T-helper 9 cell (primary cell): ENCODE measurements at places on chromosomes 4 and X.

DNA sequence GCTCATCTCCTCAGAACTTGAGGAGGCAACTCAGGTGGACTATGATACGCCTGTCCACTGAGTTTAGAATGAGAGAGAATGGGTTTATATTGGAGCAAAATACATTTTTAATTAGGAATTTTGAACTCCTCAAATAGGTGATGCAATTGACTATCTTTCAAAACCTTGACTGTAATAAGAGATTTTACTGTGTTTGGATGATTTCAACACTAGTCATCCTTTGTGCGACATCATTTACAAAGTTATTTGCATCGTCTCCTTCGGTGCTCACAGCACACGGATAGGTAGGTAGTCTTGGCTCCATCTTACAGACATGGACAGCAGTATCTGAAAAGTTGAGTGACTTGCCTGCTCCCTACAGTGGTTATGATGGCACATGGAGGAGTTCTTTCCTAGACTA is 67.0 kb downstream of the AASDH start:
- no peak for DNase-seq

DNA sequence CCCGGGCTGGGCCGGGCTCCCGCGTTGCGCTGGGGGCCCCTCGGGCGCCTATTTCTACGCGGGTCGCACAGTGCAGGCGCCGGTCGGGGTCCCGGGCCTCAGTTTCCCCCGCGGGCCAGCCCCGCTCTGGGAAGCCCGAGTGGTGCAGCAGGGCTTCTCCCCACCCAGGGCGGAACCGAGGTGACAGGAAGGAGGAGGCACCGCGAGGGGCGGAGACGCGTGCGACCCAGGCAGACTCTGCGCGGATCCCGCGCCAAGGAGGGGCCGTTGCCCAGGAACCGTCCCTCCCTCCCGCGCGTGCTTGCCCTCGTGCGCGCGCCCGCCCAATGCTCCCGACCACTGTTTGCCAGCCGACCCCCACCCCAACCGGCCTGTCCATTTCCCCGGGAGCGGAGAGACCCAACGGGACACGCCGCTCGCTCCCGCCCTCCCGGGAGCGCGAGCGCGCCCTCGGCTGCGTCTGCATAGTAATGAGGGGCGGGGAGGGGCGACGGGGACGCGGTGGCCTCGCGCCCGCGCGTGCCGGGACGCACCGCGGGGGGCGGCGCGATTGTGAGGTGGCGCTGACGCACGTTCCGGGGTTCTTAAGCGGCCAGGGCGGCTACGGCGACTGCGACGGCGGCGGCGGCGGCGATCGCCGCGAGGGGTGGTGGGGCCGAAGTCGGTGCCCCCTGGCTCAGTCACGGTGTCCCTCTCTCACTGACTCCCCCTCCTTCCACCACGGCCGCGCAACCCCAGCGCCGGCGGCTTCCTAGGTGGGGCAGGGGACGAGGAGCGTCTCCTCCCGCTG is at the start of gene CPEB2:
TSS of gene CPEB2 (plus strand) at position 613 of the 790 bp plus-strand sequence. CDS start 193 bp downstream, outside the sequence.
- DNase-seq: peak; percentile 86

GRCh38 chr4:125091101-125091500 is 223.7 kb upstream of the FAT4 start:
- DNase-seq: no peak

GRCh38 chr4:70426789-70427188 is 29.0 kb downstream of the OPRPN start:
- DNase-seq: no peak

DNA sequence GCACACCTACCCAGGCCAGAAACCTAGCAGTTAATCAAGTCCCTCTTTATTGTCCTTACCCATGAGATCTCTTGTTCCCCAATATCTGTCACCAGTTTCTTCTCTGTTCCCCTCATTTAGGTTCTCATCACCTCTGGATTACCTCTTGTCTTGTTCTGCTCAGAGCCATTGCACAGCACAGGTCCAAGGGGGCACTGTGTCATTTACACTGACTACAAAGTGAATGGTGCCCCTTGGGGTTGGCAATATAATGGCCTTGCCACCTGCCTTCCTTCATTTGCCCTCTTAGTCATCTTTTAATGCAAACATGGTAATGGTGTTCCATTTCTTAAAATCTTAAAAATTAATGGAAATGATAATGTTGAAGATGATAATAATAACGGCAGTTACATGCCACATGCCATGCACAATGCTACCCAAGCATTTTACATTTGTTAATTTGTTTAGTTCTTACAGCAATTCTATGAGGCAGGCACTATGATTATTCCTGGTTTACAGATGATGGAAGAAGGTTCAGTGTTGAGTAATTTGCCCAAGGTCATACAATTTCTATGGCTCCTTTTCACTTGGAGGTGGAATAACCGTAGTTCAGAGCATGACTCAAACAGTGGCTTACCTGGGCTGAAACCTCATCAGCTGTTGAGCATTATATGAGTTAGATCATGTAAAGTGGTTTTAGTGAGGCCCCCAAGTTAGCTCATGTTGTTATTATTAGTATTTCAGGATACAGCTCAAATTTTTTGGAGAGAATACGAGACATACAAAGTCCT is 117.9 kb downstream of the RASL11B start:
- DNase-seq: no peak

DNA sequence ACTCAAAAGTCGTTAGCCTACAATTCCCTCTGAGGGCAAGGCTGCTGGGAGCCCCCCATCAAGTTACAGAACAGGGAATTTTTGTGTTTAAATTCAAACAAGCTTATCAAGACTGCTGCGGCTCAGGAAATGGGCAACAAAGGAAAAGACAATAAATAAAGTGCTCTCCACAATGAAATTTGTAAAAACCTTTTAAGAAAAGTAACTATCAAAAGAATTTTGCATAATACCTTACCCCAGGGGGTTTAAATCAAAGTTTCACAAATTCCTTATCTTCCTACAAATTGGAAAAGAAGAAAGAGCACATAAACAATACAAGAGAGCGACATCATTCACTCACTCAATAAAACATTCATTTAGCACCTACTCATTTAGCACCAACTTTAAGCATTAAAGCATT is 97.9 kb upstream of the CCDC160 start:
- DNase-seq: no peak

DNA sequence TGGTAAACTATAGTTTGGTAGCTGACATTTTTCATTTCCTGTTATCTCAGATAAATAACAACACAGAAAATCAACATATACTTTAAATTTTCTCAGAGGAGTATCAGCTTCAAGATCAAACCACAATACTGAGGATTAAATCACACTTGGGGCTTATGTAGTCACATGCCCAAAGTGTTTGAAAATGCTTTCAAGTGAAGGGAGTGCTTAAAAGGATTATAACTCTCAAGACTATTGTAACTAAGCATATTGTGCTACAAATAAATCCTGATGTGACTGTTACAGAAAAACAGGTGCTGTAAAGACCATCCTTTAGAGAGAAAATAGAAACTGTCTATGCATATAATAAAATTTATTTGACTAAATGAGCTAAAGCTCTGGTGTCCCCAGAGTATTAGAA is 887.6 kb downstream of the ADGRL3 start:
- no peak for DNase-seq

- no peak for DNase-seq
These were observed 25.9 kb downstream of the TIGD2 start for GRCh38 chr4:89137231-89137630.

DNA sequence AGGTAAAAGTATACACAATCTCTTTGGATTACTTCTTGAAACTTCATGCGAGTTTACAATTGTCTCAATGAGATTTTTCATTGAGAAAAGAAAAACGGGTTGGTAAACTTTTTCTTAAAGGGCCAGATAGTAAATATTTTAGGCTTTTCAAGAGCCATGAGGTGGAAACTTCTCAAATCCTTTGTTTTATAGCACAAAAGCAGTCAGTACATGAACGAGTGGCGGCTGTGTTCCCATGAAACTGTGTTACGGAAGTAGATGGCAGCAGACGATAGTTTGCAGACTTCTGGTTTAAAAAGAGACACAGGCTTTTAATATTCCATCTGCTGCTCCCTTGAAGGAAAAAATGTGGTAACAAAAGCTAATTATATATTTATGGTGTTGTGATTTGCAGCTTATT is 332.0 kb downstream of the TENM3 start:
- no peak for DNase-seq

- DNase-seq: no peak
These were observed 3.0 kb upstream of the CITED1 start for GRCh38 chrX:72308566-72309296.

DNA sequence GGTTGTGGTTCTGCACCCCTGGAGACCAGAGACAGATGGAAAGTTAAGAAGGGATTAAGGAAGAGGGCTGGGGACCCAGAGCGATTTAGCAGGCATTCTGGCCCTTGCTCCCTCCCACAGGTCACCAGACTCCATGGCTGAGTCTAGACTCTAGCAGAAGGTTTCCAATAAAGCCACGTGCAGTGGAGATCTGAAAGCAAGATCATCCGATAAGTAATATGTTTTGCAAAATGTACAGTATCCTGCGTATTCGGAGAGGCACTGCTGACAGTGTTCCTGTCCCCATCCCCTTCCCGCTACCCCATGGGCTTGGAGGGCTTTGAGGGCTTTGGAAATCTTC is 531 bp upstream of the GPRIN3 start:
- no peak for DNase-seq
